ENCODE measurements at places on chromosomes 6 and 20. TPM values are rescaled to one million over a fixed set of nuclear protein-coding genes. Genes with fewer than 3 reads are reported as not detected.

The SLC12A5 gene
- total RNA-seq: 5.0 TPM

The TMEM200A gene
- 6.5 TPM for total RNA-seq

The ZNF831 gene
- total RNA-seq: not detected

The ANGPT4 gene
- 0.23 TPM for total RNA-seq

The GCM1 gene
- not detected for total RNA-seq

The SNRPB gene
- total RNA-seq: 297 TPM

The RSPH3 gene
- 9.6 TPM for total RNA-seq

Measured in endodermal cell (in vitro differentiated cells).